ENCODE measurements at places on chromosomes 1 and 21.

DNA sequence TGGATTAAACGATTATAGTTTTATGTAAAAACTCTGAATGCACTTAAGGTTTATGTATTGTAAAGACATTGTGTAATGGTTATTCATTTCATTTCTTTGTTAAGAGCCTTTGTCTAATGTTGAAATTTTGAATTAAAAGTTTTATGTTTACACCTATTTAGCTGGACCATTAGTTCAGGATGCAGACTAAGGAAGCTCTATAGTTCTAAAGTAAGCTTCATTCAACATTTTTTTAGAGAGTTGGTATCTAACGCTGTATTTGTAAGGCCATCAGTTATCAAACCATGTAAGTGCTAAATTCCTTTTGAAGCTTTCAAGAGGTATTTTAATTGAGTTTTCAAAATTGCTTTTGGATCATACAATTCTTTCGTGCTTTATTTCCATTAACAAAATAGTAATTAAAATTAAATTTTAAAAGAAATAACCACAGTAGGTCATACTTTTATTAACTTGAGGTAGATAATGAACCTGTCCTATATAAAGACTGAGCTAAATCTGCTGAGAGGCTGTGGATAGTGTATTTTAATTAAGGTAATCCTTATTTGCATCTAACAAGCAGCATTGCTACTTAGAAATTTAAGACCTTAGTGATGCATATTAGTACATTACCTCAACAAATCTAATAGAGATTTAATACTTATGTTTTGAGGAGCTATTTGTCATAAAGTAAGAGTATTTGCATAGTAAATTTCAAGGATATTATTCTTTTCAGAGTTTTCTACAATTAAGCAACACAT, 47.9 kb downstream of the RWDD3 start:
- DNase-seq, result no peak

DNA sequence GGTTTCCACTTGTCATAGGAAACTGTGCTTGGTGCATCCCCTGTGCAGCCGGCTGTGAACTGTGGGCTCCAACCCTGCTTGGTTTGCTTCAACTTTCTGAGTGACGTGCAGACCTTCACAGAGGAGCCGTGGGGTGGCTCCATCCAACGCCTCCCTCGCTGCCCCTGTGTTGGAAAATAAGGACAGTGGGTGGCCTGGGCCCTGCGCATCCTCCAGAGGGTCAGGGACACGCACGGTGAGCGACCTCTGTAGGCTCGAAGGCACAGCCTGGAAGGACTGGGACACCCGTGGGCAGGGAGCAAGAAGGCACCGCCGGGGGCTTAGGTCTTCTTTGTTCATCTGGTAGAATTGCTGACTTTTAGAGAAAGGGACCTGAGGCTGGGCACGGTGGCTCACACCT, 6.5 kb upstream of the FAAP20 start:
- DNase-seq, result no peak

DNA sequence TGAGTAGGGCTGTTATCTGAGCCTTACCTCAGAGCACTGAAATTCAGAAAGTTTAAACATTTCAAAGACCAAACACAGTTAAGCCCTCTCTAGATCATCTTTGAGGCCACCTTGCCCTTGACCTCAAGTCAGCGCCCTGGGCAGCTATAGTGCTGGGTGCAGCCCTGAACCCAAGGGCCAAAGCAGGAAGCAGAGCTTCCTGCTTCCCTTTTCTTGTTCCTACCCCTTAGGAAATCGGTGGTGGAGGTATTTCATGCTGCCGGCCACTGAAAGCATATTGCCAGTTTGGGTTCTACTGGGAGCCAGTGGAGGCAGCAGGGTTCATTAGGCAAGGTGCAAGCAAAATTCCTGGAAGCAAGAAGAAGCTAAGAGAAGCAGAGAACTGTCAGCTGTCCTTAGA, 26.1 kb downstream of the CD244 start:
- no peak for DNase-seq

- no peak for DNase-seq
These were observed 858 bp upstream of the SUSD4 start for GRCh38 chr1:223364685-223365382.

GRCh38 chr1:95742591-95743089, 508.6 kb downstream of the RWDD3 start:
- no peak for DNase-seq

GRCh38 chr1:209086486-209087192, 496.9 kb upstream of the CAMK1G start:
- DNase-seq, result no peak

DNA sequence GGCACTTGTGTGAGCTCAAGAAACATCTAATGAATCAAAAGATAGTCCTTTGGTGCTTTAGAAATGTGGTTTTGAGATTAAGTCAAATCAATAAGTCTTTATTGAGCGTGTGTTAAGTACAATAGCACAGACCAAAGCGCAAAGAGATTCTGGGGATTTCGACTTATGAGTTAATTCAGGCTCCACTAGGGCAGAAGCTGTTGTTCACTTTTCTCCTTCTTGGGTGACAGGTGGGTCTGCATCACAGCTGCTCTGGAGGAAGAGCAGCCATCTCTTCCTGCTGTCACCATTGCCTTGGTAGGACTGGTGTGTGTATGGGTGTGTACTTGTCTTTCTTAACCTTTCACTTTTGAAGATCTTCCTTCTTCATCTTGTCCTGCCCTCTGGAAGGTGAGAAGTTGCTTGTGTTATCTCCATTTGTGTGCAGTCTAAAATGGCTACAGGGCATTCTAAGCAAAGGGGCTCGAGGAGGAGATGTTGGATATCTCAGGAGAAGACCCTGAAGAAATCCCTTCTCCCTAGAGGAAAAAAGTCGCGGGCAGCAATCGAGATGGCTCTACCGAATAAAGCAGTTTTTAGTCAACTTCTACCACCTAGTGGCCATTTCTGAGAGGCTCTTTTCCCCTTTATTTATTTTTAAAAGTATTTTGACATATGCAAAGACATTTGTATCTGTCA, 22.9 kb upstream of the DISC1 start:
- peak; percentile 14 for DNase-seq

DNA sequence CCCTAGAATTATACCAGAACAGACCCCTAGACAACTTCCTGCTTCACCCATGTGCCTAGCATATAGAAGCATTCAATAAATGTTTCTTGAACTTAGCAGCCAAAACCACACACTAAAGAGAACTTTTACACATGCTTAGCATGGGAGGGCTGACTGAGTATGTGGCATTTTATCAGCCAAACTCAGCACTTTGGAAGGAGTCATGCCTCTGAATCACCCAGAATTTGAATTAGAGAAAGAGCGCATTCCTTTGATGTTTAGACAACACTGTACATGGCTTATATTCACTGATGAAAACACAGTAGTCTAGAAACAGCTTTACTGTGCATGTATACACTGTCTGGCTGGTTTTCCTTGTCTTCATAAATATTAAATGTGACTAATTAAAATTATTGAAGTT, 26.1 kb downstream of the SPAG17 start:
- no peak for DNase-seq

DNA sequence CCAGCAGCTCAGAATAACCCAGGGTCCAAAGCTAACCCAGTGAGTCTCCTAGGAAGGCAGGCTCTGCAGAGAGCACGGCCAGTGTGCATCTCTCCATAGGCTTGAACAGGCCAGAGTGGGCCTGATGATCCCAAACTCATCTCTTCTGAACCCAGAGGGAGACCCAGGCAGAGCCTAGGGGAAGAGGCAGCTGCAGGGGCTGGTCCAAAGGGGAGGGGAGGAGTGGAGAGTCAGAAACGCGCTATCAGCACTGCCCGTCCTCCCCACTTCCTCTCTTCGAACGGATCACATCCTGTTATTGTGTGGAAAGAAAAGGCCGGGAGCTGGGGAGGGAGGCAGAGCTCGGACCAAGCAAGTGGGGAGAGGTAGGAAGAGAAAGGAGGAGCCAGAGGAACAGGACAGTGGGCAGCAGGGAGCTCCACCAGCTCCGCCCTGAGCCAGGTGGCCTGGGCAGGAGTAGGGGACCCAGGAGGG, 20.2 kb downstream of the TAL1 start:
- DNase-seq, result no peak

DNA sequence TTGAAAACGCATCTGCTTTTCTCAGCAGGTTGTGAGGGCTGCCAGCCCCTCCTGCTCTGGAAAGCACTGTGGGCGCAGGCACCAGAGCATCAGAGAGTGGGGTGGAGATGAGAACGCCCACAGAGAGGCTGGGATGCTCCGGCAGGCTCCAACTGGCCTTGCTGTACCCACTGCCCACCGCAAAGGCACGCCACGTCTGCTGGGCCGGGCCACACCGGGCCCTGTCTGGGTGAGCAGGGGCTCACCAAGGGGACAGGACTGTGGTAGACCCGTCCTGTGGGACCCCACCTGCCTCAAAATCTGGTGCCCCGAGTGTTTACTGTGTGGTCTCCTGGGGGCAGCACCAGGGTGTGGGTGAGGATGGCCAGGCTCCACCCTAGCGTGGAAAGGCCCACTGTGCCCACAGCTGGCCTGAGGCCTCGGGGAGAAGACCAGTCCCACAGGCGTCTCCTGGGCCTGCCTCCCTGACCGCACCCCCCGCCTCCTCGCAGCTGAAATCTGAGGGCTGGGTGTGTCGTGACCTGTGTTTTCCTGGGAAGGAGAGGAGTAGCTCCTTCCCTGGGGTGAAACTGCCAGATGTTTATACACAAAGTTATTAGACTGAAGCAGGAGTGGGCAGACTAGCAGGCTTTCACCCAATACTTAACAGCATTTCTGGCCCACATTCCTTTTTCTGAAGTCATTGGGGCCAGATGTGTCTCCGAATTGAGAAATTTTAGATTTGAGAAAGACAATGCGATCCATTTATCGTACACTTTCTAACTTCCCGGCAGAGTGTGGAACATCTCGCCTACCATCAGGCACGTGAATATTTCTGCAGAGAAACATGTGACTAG, 53.8 kb downstream of the STUM start:
- DNase-seq, result no peak

GRCh38 chr1:192539297-192540092, 36.1 kb upstream of the RGS1 start:
- DNase-seq, result no peak

GRCh38 chr1:96596226-96596922, 125.2 kb upstream of the PTBP2 start:
- no peak for DNase-seq

DNA sequence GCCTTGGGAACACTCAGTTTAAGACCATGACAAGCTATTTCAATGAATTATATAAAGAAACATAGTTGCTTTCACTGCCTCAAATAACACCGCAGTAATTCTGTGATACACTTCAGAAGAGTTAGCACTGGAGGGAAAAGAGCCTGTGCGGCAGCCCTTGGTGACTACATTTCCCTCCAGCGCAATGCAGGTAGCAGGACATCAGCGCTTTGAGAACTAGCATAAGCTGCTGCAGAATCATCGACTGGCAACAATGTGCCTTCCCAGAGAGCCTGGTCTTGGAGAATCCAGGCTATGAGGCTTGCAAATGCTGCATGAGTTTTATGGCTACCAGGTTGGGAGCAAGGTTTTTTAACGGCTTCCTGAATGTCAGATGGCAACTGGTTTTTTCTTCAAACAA, 7.5 kb downstream of the NRIP1 start:
- DNase-seq, result no peak

DNA sequence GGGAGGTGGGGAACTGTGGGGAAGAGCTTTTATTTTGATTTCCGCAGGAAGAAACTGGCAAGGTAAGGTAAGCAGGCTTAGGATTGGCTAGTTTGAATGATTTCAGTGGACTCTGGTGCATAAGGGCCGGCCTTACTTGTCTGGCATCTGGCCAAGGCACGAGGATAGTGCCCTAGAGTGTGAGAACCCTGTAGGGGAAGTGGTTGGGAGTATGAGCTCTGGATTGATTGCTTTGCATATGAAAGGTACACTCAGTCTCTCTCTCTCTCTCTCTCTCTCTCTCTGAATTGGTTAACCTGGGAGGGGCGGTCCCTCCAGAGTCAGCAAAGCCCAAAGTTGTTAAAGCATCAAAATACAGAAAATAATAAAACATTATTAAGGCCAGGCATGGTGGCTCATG, 463.0 kb downstream of the SIPA1L2 start:
- no peak for DNase-seq

- no peak for DNase-seq
These were observed 19.5 kb downstream of the LSS start for GRCh38 chr21:46208761-46209721.

GRCh38 chr1:152924191-152924590, 15.8 kb downstream of the IVL start:
- DNase-seq, result no peak

- no peak for DNase-seq
These were observed 10.3 kb downstream of the PARS2 start for GRCh38 chr1:54754045-54754444.

DNA sequence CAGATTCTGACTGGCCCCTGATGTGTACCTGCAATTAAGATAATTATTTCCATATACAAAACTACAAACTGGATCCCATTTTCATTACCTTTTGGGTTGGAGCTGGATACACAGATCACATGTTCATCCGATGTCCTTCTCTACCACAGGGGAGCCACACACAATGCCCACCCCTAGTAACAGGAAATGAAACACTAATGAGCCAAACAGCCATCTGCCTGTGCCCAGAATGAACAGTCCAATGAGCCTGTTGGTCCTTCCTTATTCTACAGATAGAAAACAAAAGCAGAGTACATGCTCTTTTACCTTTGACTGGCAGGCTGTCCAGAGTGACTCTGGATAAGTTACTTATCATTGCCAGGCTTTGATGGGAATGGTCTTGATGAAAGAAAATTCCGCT, 68.6 kb downstream of the SIPA1L2 start:
- no peak for DNase-seq

- DNase-seq, result no peak
These were observed 9.0 kb downstream of the LGR6 start for GRCh38 chr1:202202500-202203168.

DNA sequence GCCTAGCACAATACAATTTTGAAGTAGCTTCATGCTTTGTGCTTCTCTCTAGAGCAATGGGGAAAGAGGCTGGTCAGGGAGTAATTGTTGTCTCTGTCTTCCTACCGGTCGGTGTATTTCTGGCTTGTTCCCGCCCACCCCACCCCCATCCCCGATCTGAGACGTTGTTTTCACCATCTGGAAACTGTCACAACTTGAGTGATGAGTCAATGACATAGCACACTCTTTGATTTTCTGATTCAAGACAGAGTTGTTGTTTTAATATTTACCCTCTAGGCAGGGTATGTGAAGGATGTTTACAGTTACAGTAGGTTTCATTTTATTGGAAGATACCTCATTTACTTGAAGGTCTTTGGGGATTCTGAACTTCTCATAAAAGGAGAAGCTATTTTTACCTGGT, 7.0 kb downstream of the IL12RB2 start:
- DNase-seq, result no peak

DNA sequence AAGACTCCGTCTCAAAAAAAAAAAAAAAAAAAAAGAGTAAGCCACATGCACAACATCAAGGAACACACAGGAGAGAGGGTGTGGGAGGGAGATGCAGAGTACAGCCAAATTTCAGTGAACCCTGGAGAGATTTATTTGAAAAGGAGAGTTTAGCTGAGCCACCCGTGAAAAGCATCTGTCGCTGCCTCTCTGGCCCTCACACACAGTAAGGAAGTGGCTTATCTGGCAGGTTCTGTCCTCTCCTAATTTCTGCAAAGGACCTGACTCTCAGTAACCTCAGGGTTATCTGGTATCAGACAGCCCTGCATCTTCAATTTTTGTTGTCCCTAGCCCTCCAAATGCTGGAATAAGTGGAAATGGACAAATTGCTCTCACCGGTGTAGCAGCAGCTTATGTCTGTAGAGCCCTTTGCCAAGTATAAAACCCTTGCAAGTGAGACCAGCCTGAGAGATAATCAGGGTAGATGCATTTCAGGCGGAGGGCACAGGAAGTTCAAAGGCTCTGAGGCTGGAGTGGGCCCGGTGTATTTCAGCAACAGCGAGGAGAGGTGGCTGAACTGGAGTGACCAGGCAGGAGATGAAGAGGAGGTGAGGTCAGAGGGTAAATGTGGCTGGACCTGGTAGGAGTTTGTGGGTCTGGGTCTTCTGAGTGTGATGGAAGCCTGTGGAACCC, 16.7 kb upstream of the IL10RB start:
- DNase-seq, result no peak

- DNase-seq, result no peak
These were observed 2.9 kb downstream of the JUN start for GRCh38 chr1:58780836-58781452.

All from anterior cingulate cortex (tissue), 58 donors.